ENCODE measurements at places on chromosomes 7 and 10.

GRCh38 chr7:156612930-156613329, 27.6 kb upstream of the RNF32 start:
- DNase-seq, result no peak

GRCh38 chr10:13678101-13678843, 91.5 kb downstream of the PRPF18 start:
- DNase-seq, result no peak

DNA sequence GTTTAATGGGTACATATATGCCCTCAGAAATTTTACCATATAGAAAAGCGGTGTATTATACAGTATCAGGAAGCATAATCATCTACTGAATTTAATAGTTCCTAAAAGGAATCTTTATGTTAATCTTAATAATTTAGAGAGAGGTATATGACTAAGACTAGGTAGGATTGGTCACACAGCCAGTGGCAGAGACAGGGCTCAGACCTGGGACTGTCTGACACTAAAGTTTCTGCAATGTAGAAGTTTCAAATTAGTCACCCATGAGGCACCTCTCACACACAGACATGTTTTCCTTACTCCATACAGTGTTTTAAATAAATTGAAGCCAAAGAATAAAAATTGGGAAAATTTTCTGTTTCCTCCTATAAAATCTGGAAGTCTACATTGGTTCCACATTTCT, 72.8 kb upstream of the ADRA2A start:
- DNase-seq, result no peak

DNA sequence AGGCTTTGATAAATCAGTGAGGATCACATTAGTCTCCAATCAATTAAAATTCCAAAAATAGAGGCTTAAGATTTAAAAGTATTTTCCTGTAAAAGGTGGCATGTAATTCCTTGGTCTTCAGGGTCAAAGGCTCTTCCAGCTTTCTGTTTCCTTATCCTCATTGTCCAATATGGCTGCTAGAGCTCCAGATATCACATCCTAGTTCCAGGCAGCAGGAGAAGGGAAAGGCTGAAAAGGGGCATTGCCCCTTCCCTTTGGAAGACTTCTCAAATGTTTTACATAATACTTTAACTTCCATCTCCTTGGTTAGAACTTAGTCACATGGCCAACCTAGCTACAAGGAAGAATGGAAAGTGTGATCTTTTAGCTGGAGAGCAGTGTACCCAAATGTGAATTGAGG, 39.2 kb upstream of the JAZF1 start:
- DNase-seq, result no peak

DNA sequence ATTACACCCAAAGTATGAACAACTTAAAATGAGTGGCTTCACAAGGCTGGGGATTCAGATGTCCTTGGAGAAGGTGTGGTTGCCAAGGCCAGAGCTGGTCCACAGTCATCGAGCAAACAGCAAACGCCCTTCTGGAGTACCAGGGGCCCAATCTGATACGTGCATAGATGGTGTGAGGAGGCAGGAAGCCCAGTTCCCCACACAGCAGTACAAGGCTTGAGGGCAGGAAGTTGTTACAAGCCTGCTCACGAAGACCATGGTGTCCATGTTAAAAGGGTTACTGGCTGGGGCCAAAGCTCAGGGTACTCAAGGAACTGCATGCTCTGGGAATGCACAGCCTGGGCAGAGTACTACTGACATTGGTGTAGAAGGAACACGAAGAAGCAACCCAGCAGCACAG, 4.6 kb upstream of the ANKRD26 start:
- no peak for DNase-seq
